ENCODE measurements at places on chromosomes 3 and 15.

DNA sequence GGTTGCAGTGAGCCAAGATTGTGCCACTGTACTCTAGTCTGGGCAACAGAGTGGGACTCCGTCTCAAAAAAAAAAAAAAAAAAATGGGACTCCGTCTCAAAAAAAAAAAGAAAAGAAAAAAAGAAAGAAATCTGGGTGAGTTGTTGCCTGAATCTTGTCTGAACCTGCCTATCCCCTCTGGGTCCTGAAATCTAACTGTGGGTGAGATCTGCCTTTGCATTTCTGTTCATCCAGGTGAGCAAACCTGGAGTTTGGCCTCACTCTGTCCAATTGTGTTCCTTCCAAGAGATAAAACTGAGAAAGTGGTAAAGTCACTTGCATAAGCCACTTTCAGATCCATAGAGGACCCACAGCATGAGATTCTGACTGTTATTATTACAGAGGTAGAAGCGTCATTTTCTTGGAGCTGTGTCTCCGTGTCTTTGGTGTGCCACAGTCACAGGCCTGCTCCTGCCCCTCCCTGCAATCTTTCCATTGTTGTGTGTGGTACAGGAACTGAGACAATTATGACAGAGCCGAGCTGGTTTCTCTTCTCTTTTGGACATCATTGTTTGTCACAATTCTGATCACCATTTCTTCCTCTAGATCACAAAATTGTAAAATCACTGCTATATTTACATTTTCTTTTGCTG lies 235.9 kb downstream of the LPP start:
- no peak for DNase-seq

DNA sequence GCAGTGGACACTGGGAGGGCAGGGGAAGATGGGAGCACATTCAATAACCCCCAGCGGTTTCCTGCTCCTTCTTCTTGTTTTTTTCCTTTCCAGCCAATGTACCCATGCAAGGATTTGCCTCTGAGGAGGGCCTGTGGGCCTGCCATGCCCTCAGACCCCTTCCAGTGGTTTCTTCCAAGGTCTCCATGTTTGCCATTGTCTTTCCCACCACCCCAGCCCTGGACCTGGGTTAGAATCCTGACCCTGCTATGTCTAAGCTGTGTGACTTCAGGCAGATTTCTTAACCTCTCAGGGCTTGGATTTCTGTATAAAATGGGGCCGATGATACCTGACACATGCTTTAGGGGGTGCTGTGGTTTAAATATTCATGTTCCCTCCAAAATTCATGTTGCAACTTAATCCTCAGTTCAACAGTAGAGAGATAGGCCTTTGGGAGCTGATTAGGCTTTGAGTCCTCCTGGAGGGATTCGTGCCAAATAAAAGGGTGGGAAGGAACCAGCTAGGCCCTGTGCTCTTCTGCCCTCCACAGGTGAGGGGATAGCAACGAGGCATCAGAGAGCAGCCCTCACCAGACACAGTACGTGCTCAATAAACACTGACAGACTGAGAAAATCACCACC lies 46.3 kb upstream of the FLNB start:
- DNase-seq = no peak

DNA sequence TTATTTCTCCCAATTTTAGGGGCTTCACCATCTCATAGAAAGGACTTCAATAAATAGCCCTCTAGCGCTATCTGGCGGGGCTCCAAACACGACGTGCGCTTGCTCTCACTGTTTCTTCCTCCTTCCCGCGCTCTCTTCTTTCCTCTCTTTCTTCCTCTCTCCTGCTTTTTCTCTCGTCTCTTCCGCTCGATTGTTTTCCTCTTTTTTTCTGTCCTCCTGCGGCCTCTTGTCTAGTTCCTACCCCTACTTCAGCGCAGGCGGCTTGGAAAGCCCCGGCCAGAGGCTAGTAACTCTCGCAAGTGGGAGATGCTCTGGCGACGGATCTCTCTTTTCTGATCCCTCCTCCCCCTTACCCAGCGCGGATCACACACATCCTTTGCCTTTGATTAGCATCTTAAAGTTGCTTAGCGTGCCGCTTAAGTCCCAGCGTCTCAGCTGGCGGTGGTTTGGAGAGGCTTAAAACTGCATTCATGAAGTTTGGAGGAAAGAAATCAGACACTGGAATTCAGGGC lies 6.2 kb upstream of the MEIS2 start:
- no peak for DNase-seq

GRCh38 chr3:178131801-178132200 lies 404.4 kb upstream of the KCNMB2 start:
- DNase-seq = no peak

DNA sequence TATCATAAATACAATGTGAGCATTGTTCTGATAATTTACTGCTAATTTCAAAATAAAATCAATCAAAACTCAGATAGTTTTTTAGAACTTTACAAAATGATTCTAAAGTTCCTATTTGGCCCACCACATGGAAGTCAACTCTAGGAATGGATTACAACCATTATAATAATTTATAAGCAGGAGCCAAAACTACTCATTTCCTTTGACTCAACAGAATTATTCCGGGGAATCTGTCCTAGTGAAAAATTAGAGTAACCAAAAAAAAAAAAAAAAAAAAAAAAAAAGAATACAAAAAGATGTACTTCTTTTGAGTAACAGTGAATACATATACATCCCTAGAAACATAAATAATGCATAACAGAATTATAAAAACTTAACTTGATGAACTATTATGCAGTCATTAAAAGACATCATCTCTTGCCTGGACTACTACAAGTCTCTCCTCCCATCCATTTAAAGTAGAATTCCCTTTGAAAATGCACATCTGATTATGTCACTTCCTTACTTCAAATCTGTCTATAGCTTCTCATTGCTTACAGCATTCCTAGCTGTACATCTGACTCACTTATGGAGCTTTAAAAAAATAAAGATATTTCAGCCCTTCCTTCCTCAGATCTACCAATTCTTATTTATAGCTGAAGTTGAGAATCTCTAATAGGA lies 43.4 kb downstream of the HDGFL3 start:
- DNase-seq = no peak

GRCh38 chr3:167830007-167830406 lies 94.5 kb downstream of the SERPINI1 start:
- DNase-seq = no peak

DNA sequence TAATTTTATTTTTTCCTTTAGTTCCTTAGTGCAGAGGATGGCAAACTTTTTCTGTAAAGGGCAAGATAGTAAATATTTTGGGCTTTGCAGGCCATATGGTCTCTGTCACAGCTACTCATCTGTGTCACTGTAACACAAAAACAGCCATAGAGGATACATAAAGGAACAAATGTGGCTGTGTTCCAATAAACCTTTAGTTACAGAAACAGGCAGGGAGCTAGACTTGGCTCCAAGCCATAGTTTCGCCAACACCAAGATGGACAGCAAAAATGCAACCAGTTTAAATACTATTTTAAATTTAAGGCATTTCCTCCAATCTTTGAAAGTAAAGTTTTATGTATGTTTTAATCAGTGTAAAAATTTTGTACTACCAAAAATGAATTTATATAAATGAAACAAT lies 753.4 kb downstream of the FHIT start:
- DNase-seq = no peak

DNA sequence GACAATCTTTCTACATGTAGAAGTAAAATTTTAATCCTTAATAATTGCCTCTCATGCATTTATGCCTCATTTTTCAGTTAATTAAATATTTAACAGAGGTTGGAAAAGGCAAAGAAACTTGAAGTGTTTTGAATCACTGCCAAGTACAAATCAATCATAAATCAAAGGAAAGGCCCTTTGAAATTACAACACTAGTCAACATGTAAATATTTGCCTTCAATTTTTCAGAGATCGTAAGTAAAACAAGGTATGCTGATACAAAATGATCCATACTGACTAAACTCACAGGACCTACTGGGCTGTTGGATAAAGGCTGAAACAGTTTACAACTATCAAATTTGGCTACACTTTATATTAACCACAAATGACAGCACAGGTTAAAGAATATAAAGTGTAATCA lies 33.9 kb downstream of the ZBBX start:
- DNase-seq = no peak

DNA sequence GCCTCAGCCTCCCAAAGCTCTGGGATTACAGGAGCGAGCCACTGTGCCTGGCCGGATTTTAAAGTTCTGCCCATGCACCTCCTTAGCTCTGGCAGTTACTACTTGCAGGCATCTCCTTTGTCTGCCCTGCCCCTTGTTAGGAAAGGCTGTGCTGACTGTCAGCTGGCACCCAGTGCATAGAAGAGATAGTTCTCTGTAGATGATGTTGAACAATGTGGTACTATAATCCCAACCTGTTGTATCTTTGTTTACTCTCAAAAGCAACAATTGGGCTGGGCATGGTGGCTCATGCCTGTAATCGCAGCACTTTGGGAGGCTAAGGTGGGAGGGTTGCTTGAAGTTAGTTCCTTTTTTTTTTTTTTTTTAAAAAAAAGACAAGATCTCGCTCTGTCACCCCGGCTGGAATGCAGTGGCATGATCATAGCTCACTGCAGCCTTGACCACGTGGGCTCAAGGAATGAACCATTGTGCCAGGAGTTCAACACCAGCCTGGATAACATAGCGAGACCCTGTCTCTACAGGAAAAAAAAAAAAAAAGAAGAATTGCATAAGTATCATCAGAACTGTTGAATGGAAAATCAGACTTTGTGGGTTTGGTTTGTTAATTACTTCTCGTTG lies 30.6 kb downstream of the FLNB start:
- DNase-seq = no peak

- no peak for DNase-seq
Observed at GRCh38 chr3:172848910-172849309, 98.4 kb downstream of the ECT2 start.

DNA sequence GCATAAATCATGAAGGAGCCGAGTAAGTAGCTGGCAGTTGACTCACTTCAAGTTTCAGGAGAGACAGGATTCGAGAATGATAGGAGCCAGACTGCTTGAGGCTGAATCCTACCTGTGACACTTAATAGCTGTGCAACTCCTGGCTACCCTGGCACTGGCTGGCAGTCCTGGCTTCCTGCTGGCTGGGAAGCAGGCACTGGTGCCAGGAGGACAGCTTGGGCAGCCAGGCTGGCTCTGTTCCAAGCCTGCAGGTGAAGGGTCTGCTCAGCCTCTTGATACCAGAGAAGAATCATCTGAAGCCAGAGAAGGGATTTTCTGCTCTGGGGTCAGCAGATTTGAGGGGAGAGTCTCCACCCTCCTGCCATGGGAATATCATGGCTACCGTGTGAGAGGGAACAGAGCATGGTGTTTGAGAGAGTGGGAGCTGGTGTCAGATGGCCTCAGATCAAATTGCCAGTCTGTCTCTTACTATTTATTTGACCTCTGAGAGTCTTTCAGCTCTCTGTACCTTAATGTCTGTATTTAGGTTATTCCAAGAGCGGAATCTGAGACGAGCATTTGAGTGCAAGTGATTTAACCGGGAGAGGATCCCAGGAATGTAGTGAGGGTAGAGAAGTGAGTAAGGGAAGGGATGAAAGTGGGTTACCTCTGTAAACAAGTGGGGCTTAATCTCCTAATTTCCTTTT lies 4.4 kb upstream of the XIRP1 start:
- DNase-seq = no peak

- no peak for DNase-seq
Observed at GRCh38 chr3:34268032-34268709, 469.7 kb downstream of the PDCD6IP start.

DNA sequence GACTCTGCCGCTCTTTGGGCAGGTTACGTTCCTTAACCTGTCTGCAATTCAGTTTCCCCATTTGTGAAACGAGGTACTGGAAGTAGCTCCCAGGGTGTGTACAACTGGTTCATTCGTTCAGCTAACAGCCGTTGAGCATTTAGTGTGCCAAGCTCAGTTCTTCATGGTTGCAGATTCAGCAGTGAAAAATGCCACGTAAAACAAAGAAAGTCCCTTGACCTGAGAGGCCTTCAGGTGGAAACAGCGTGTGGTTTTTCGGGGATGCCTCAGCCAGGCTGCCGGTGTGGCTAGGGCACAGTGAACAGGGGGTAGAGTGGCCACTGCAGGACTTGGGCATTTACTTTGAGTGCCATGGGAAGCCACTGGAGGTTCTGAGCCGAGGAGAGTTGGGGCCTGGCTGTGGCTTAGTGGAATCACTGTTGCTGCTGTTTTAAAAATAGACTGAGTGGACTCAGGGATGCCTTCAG lies 4.7 kb downstream of the SYNM start:
- DNase-seq = no peak

DNA sequence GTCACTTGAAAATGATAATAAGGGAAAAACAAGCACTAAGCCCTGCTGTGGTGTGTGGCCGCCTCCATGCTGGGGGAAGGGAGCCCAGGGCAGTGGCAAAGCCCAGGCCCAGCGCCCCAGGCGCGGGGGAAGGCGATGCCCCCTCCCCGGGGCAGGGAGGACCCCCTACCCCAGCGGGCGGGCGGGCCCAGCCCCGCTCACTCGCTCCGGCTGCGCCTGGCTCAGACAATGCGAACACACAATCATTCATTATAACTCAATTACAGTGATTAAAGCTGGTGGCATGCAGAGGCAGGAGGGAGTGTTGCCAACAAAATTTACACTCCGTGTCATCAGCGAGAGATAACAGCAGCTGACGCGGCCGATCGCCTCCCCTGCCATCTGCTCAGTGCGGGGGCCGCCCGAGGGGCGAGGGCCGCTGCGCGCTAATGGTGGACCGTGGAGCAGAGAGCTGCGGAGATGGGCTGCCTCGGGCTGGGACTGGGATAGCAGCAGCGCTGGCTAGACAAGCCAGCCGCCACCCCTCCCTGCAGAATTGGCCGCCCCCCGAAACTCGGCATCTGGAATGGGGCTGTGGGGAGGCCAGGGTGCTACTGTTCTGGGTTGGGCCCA lies 64.1 kb downstream of the TLE3 start:
- DNase-seq = no peak

DNA sequence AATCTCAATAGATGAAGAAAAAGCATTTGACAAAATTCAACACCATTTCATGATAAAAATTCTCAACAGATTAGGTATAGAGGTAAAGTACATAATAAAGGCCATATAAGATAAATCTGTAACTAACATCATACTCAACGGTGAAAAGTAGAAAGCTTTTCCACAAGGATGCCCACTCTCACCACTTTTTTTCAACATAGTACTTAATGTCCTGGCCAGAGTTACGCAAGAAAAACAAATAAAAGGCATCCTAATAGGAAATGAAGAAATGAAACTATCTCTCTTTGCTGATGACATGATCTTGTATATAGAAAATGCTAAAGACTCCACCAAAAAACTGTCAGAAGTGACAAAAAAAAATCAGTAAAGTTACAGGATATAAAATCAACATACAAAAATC lies 33.0 kb downstream of the THBS1 start:
- DNase-seq = no peak

All from caudate nucleus (tissue), 63 donors.